ENCODE measurements at places on chromosomes 4 and X. TPM values are rescaled to one million over a fixed set of nuclear protein-coding genes. Genes with fewer than 3 reads are reported as not detected.
A peak's percentile ranks its signal among the peaks of the same experiment; 100 is the strongest.

- peaks cover 5% of the 10 kb centered on the region for H3K4me1 ChIP-seq
- no peak overlapping the region for H3K27ac ChIP-seq
- no peak for DNase-seq
- no peaks in the 10 kb centered on the region for H3K27me3 ChIP-seq
- H3K4me3 ChIP-seq, result no peak overlapping the region
- no peaks in the 10 kb centered on the region for H3K36me3 ChIP-seq
Measured at GRCh38 chr4:122830426-122831095, 3.9 kb downstream of the FGF2 start.

- H3K27me3 ChIP-seq, result no peaks in the 10 kb centered on the region
Measured at GRCh38 chr4:72606751-72607150, 37.7 kb upstream of the ADAMTS3 start.

GRCh38 chrX:133859860-133860259 lies 125.5 kb downstream of the GPC3 start:
- H3K27ac ChIP-seq, result no peak overlapping the region
- no peaks in the 10 kb centered on the region for H3K36me3 ChIP-seq
- DNase-seq, result no peak
- H3K27me3 ChIP-seq, result no peaks in the 10 kb centered on the region

GRCh38 chr4:126262665-126263064 lies 947.9 kb downstream of the FAT4 start:
- no peak overlapping the region for H3K4me3 ChIP-seq
- no peaks in the 10 kb centered on the region for H3K27me3 ChIP-seq
- no peaks in the 10 kb centered on the region for H3K36me3 ChIP-seq
- peaks cover 5% of the 10 kb centered on the region for H3K4me1 ChIP-seq
- no peak overlapping the region for H3K27ac ChIP-seq

DNA sequence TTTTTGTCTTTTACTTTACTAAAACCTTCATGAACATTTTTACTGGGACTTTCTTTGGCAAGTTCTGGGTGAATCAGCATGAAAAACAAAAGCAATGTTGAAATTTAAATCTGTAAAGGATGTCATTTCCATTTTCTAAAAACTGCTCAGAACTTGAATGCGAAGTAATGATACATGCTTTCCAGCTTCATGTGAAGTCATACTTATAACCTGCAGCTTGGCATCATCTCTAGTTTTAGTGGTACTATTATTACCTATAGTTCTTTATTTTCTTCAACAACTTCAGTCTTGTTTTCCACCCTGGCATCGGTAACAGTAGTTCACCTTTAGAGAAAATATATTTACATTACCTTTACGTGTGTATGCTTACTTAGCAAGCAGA lies 421.4 kb upstream of the DIPK2B start:
- H3K4me3 ChIP-seq, result no peak overlapping the region
- H3K36me3 ChIP-seq, result no peaks in the 10 kb centered on the region
- peaks cover 10% of the 10 kb centered on the region for H3K4me1 ChIP-seq
- no peaks in the 10 kb centered on the region for H3K27me3 ChIP-seq
- DNase-seq, result no peak
- no peak overlapping the region for H3K27ac ChIP-seq

- no peaks in the 10 kb centered on the region for H3K27me3 ChIP-seq
- no peak for DNase-seq
- no peak overlapping the region for H3K27ac ChIP-seq
- no peaks in the 10 kb centered on the region for H3K4me1 ChIP-seq
Measured at GRCh38 chrX:110667706-110668105, 127.9 kb downstream of the CHRDL1 start.

GRCh38 chrX:132482632-132483031 lies 6.2 kb downstream of the MBNL3 start:
- no peak for DNase-seq
- no peaks in the 10 kb centered on the region for H3K4me1 ChIP-seq
- H3K4me3 ChIP-seq, result no peak overlapping the region
- H3K27ac ChIP-seq, result no peak overlapping the region
- H3K36me3 ChIP-seq, result no peaks in the 10 kb centered on the region

DNA sequence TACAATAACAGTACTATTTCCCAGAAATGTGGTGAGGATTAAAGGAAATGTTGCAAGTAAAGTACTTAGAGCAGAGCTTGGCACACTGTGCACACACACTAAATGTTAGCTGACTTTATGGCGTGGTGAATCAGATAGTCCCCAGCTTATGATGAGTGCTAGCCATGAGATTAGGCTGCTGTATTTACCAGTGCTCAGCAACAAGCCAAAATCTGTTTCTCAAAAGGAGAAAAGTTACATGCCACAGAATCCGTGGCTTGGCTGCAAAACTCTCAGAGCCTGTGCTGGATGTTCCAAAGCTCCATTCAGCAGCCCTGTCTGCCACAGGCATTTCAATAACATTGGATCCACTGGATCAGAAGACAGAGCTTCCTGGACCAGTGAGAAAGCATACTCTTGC lies 12.8 kb upstream of the STBD1 start:
- H3K4me1 ChIP-seq, result no peaks in the 10 kb centered on the region
- H3K27ac ChIP-seq, result no peak overlapping the region
- no peaks in the 10 kb centered on the region for H3K36me3 ChIP-seq
- H3K4me3 ChIP-seq, result no peak overlapping the region
- no peaks in the 10 kb centered on the region for H3K27me3 ChIP-seq

DNA sequence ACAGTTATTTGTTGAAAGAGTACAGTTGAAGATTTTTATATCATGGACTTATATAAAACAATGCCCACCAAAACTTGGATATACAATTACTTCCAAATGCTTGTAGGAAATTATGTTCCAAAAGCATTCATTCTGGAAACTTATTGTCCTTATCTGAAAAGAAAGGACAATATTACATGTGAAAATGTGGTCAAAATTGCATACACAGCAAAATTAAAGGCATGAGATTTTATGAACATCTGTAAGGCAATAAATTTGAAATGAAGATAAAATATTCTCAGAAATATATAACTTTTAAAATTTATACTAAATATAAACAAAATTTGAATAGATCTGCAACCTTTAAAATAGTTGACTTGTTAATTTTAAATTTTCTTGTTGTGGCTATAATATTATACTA lies 1173.8 kb downstream of the NLGN4X start:
- H3K36me3 ChIP-seq, result no peaks in the 10 kb centered on the region
- H3K4me3 ChIP-seq, result no peak overlapping the region
- no peak for DNase-seq
- H3K27ac ChIP-seq, result no peak overlapping the region

GRCh38 chrX:119880552-119881437 lies 9.2 kb downstream of the NDUFA1 start:
- no peak overlapping the region for H3K27ac ChIP-seq
- H3K4me1 ChIP-seq, result no peaks in the 10 kb centered on the region
- DNase-seq, result peak; percentile 13
- no peaks in the 10 kb centered on the region for H3K27me3 ChIP-seq

GRCh38 chrX:10769696-10770619 lies 149.6 kb upstream of the MID1 start:
- no peaks in the 10 kb centered on the region for H3K4me1 ChIP-seq
- H3K27ac ChIP-seq, result no peak overlapping the region
- no peaks in the 10 kb centered on the region for H3K36me3 ChIP-seq
- no peaks in the 10 kb centered on the region for H3K27me3 ChIP-seq
- peak; percentile 20 for DNase-seq

DNA sequence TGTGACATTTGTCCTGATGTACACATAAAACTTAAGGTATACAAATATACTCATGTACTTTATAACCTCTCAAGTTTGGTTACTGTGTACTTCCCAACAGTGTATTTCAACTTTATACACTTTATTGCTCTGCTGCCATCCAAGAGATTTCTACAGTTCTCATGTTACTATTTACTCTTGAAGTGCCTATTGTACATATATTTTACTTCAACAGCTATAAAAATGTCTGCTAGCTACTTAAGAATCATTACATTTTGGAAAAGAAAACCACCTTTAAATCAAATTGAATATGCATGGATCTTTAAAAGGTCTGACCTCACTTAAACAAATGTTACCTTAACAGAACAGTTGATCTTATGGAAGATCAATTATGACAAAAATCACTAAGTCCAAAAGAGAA lies 1056.4 kb downstream of the ADGRL3 start:
- no peak overlapping the region for H3K4me3 ChIP-seq
- H3K27me3 ChIP-seq, result no peaks in the 10 kb centered on the region
- H3K36me3 ChIP-seq, result no peaks in the 10 kb centered on the region

DNA sequence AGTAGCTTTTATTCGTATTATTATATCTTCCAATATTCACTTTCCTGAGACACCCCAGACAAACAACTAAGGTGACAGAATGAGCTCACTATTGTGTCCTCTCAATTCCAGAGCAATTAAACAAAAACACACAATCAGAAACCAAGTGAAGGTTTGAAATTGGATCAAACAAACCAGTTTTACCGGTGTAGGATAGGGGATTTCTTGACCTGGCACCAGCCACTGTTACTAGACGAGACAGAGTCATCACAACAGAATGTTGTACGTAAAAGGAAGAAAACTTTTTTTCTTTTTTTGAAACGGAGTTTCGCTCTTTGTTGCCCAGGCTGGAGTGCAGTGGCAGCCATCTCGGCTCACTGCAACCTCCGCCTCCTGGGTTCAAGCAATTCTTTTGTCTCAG lies 43.7 kb downstream of the LDOC1 start:
- H3K36me3 ChIP-seq, result no peaks in the 10 kb centered on the region
- H3K4me3 ChIP-seq, result no peak overlapping the region
- H3K4me1 ChIP-seq, result no peaks in the 10 kb centered on the region
- H3K27me3 ChIP-seq, result no peaks in the 10 kb centered on the region
- H3K27ac ChIP-seq, result no peak overlapping the region

GRCh38 chr4:135282676-135283075 lies 1081.1 kb upstream of the PABPC4L start:
- no peak for DNase-seq
- H3K27me3 ChIP-seq, result no peaks in the 10 kb centered on the region
- H3K4me3 ChIP-seq, result no peak overlapping the region
- no peak overlapping the region for H3K27ac ChIP-seq
- H3K36me3 ChIP-seq, result no peaks in the 10 kb centered on the region

- H3K27me3 ChIP-seq, result no peaks in the 10 kb centered on the region
- H3K36me3 ChIP-seq, result no peaks in the 10 kb centered on the region
- no peak for DNase-seq
- H3K4me3 ChIP-seq, result no peak overlapping the region
Measured at GRCh38 chr4:42747971-42748370, 91.1 kb upstream of the ATP8A1 start.

- H3K4me1 ChIP-seq, result peaks cover 21% of the 10 kb centered on the region
- no peaks in the 10 kb centered on the region for H3K27me3 ChIP-seq
- H3K4me3 ChIP-seq, result no peak overlapping the region
- H3K36me3 ChIP-seq, result no peaks in the 10 kb centered on the region
Measured at GRCh38 chr4:48255072-48255958, 14.3 kb downstream of the TEC start.

GRCh38 chr4:30005995-30006394 lies 714.2 kb upstream of the PCDH7 start:
- no peak for DNase-seq
- H3K4me3 ChIP-seq, result no peak overlapping the region
- no peaks in the 10 kb centered on the region for H3K36me3 ChIP-seq
- no peaks in the 10 kb centered on the region for H3K27me3 ChIP-seq

DNA sequence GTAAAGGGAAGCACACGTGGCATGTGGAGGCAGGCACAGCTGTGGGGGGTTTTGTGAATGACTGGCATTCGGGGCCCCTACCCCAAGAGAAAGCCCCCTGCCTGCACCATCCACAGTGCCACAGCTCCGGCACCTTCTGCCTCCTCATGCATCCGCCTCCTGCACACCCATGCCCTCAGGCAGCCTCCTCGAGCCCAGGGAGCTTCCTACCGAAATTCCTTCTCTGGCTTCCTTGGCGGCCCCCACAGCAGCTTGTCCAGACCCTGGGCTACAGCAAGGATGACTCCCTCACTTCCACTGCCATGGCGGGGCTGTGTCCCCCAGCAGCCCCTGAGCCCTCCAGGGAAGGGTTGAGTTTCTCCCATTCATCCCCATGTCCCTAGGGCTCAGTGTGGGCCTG lies 99.9 kb downstream of the WFS1 start:
- H3K36me3 ChIP-seq, result no peaks in the 10 kb centered on the region
- no peaks in the 10 kb centered on the region for H3K27me3 ChIP-seq

GRCh38 chr4:38856524-38857337 lies at the start of gene TLR6:
Gene TLR6 (minus strand): TSS chr4:38856817. CDS start chr4:38829473, 27,344 bp downstream.
- H3K4me1 ChIP-seq, result peaks cover 12% of the 10 kb centered on the region
- no peak within 1 kb of the TSS for H3K4me3 ChIP-seq
- H3K27me3 ChIP-seq, result no peaks in the 10 kb centered on the region
- peak within 1 kb of the TSS; percentile 5 for H3K27ac ChIP-seq
- H3K36me3 ChIP-seq, result no peaks in the 10 kb centered on the region
- DNase-seq, result peak; percentile 53

DNA sequence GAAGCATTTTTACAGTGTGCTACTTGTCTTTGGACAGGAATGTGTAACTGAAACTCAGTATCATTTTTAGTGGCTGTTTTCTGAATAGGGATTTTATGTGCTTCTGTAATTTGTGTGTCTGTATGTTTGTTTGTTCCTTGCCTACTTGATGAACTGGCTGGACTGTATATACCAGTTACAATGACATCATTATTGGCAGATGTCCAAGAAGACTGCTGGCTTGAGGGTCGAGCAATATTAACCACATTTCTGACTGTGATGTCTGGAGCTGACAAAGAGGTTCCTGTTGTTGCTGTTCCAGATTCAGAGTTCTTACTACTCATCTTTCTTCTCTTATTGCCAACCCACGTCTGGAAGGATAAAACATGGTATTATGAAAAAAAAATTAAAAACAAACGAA lies 33.0 kb downstream of the HDX start:
- no peak for DNase-seq
- no peak overlapping the region for H3K4me3 ChIP-seq
- no peak overlapping the region for H3K27ac ChIP-seq
- no peaks in the 10 kb centered on the region for H3K36me3 ChIP-seq
- H3K4me1 ChIP-seq, result no peaks in the 10 kb centered on the region

GRCh38 chr4:48033825-48034413 lies 17.3 kb downstream of the NIPAL1 start:
- peak; percentile 32 for DNase-seq
- H3K36me3 ChIP-seq, result no peaks in the 10 kb centered on the region
- no peaks in the 10 kb centered on the region for H3K27me3 ChIP-seq
- peaks cover 4% of the 10 kb centered on the region for H3K4me1 ChIP-seq

DNA sequence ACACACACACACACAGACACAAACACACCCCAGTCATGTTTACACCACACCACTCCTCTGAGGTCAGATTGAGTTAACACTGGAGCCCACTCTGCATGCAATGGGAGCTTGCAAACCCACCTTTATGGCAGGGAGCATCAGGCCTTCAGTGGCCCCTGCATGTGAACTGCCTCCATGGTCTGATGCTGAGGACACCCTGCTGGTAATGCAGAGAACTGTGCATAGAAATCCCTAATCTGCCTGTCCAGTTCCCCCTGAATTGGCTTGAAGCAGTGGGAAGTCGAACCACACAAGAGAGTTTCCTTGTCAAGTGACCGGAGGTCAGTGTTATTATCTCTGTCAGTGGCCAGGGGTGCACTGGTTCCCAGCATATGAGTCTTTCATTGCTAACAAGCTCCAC lies 59.8 kb downstream of the ANOS1 start:
- no peaks in the 10 kb centered on the region for H3K4me1 ChIP-seq
- no peak overlapping the region for H3K27ac ChIP-seq
- no peaks in the 10 kb centered on the region for H3K27me3 ChIP-seq
- no peak overlapping the region for H3K4me3 ChIP-seq

- peak; percentile 90 for DNase-seq
- H3K36me3 ChIP-seq, result no peaks in the 10 kb centered on the region
- no peaks in the 10 kb centered on the region for H3K27me3 ChIP-seq
- peaks cover 12% of the 10 kb centered on the region for H3K4me1 ChIP-seq
- no peak overlapping the region for H3K4me3 ChIP-seq
Measured at GRCh38 chrX:17597836-17598439, 139.4 kb upstream of the SCML1 start.

The NMU gene
- total RNA-seq, result not detected

The HELT gene
- total RNA-seq, result not detected

The DAPP1 gene
- 0.33 TPM for total RNA-seq

The CSAG2 gene
- total RNA-seq, result not detected

The BEX1 gene
- total RNA-seq, result 32.5 TPM

The DLG3 gene
- 31.4 TPM for total RNA-seq

The SPATA4 gene
- total RNA-seq, result 1.3 TPM

The CENPE gene
- total RNA-seq, result 0.67 TPM
